ELF-1 (cell line): ENCODE measurements at places on chromosomes 3 and 15.

- no peak for DNase-seq
These were observed 19.0 kb downstream of the MRAS start for GRCh38 chr3:138367326-138367850.

GRCh38 chr3:164401923-164402322 lies 676.4 kb downstream of the SI start:
- DNase-seq = no peak

- DNase-seq = no peak
These were observed 139.3 kb upstream of the ROBO2 start for GRCh38 chr3:76900596-76900995.

GRCh38 chr3:42229942-42230688 lies 35.9 kb downstream of the CCK start:
- peak; percentile 61 for DNase-seq

- DNase-seq = no peak
These were observed 601.3 kb upstream of the NECTIN3 start for GRCh38 chr3:110470310-110470709.

- DNase-seq = no peak
These were observed 3.9 kb upstream of the CXCR6 start for GRCh38 chr3:45939341-45939771.

DNA sequence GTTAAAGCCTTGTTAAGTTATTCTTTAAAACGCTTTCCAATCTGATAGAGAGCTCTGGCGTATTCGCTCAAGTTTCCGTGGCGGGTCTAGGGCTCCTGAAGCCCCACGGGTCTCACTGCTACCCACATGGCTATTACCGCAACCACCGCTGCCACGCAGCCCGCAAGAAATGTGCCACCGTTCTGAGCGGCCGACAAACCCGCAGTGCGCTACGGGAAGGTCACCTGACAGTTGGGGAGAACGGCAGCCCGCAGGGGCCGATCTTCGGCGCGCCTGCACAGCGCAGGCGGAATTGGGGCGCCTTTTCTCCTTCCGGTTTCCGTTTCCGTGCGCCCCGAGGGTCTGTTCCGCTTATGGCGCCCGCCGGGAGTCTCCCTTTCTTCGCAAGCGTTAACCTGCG lies 76.6 kb upstream of the SNRPN start:
- DNase-seq = no peak
